Activated naive CD4-positive, alpha-beta T cell (primary cell): ENCODE measurements at places on chromosomes 11 and 22.

- DNase-seq: no peak
These were observed 18.9 kb downstream of the GDPD5 start for GRCh38 chr11:75506827-75507226.

DNA sequence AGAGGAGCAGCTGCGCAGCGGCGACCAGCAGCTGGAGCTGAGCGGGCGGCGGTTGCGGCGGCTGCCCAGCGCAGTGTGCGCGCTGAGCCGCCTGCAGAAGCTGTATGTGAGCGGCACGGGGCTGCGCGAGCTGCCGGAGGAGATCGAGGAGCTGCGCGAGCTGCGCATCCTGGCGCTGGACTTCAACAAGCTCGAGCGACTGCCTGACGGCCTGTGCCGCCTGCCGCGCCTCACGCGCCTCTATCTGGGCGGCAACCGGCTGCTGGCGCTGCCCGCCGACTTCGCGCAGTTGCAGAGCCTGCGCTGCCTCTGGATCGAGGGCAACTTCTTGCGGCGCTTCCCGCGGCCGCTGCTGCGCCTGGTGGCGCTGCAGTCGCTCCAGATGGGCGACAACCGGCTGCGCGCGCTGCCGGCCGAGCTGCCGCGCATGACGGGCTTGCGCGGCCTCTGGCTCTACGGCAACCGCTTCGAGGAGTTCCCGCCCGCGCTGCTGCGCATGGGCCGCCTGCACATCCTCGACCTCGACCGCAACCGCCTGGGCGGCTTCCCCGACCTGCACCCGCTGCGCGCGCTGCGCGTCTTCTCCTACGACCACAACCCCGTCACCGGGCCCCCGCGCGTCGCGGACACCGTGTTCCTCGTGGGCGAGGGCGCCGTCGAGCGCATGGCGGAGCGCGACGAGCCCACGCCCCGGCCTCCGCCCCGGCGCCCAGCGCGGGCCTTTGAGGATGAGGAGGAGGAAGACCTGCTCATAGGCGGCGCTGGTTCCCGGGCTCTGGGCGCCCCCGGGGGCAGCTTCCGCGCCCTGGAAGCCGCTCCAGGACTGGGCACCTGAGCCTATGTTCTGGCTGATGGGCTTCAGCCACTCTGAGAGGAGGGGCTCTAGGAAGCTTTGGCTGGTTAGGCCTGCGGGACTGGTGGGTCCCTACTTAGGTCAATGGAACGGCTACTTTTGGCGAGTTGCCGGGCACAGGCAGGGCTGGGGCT lies 787 bp downstream of the LRRC10B start:
- DNase-seq: no peak

- no peak for DNase-seq
These were observed 12.8 kb downstream of the ARRB1 start for GRCh38 chr11:75338516-75339208.

DNA sequence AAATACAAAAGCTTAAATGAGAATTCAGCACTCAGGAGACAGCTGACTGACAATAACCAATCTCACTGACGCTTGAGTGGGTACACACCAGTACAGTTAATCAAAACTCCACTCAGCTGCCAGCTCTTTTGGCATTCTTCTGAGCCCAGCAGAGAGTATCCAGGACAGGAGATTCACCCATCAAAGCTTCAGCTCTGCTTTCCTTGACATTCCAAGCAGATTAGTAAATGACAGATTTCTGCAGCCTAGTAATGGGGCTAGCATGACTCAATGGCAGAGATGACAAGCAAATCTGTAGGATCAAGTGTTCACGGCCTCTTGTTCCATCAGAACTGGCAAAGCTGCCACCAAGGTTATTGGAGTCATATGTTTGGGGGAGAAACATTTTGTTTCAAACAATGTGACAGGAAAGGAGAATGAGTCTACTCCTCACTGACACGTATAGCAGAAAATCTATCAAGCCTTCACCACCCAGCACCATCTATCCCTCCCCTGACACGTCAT lies 420.0 kb downstream of the DYNC2H1 start:
- DNase-seq: no peak

DNA sequence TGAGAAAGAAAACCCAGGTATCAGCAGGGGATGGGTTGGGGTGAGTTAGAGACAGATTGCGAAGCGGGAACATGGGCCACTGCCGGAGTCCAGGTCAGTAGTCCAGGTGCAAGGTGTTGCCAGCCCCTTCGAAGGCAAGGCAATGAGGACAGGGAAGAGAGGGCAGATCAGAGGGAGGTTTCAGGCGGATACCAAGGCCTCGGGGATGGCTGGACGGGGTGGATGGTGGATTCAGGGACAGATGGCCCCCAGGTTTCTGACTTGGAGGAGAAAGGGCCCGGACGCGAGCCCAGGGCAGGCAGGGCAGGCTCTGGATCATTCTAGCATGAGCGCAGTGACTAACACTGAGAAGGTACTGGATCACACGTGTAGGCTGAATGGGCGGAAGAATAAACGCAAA lies 25.4 kb upstream of the IGSF9B start:
- no peak for DNase-seq

- no peak for DNase-seq
These were observed at the start of gene SLC25A18 for GRCh38 chr22:17562906-17563870. TSS of gene SLC25A18 (plus strand) at chr22:17563498. CDS start at chr22:17579945, 16,447 bp downstream.

DNA sequence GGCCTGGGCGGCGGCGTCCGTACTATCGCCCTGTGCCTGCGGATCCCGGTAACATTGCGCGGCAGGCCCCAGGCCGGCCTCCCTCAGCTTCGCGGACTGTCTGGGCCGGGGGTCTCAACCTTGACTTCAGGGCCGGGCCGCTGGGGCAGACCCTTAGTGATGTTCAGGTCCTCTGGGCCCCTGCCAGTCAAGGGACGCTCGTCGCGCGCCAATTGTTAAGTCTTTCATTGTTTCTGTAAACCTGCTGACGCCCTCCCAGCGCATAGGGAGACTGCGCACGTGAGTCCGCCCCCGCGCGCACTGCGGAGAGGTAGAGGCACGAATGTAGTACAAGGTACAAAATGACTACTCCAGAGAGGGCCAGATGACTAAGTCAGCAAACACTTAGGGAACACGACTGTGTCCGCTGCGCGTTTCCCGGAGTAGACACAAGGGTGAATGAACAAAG lies 451 bp upstream of the HDHD5 start:
- no peak for DNase-seq

GRCh38 chr11:132050577-132051165 lies 680.3 kb downstream of the NTM start:
- DNase-seq: no peak

DNA sequence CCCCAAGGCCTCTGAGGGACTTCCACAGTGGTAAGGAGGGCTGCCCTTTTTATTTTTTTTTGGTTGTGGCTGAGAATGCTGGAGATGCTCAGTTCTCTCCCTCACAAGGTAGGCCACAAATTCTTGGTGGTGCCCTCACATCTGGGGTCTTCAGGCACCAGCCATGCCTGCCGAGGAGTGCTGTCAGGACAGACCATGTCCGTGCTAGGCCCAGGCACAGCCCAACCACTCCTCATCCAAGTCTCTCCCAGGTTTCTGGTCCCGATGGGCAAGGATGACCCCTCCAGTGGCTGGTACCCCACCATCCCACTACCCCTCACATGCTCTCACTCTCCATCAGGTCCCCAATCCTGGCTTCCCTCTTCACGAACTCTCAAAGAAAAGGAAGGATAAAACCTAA lies 4.2 kb downstream of the THY1 start:
- DNase-seq: no peak

DNA sequence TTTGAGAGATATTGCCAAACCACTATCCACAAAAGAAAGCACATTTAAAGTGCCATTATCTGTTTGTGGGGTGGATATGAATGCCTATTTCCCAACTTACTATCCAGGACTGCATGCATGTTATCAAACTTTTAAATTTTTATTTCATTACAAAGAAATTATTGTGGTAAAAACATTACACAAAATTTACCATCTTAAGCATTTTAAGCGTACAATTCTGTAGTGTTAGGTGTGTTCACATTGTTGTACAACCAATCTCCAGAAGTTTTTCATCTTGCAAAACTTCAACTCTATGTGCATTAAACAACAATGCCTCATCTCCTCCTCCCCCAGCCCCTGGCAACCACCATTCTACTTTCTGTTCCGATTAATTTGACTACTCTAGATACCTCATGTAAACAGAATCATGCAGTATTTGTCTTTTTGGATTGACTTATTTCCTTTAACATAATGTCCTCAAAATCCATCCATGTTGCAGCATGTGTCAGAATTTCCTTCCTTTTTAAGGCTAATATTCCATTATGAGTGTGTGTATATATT lies 17.6 kb upstream of the CD44 start:
- no peak for DNase-seq

DNA sequence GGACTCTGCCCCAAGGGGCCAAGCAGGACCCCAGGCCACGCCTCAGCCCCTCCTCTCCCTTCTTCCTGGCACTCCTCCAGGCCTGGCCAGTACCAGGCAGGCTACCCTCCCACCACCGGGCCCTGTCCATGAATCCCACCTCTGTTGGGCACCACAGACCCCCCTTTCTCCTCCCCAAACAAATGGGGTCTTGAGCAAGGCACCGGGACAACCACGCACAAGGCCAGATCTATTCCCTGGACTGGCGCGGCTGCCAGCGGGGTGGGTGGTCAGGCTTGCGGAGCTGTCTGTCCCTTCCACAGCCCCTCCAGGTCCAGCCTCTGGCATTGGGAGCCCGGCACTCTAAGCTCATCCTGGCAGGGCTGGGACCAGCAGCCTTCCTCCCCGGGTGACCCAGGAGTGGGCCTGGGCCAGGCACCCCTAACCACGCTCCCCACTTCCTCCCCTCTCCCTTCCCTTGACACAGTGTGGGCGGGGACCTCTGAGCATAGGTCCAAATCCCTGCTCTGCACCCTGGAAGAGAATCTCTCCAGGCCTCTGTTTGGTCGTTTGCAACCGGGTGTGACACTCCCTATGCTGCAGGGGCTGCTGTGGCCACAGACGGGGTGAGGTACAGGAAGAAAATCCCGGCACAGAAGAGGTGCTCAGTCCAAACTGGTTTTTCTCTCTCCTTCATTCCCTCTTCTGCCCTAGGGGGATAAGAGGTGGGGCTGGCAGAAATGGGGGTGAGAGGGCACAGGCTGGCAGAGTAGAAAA lies 14.6 kb downstream of the ELFN2 start:
- no peak for DNase-seq

- DNase-seq: no peak
These were observed 76.8 kb upstream of the BIRC3 start for GRCh38 chr11:102240502-102240901.

DNA sequence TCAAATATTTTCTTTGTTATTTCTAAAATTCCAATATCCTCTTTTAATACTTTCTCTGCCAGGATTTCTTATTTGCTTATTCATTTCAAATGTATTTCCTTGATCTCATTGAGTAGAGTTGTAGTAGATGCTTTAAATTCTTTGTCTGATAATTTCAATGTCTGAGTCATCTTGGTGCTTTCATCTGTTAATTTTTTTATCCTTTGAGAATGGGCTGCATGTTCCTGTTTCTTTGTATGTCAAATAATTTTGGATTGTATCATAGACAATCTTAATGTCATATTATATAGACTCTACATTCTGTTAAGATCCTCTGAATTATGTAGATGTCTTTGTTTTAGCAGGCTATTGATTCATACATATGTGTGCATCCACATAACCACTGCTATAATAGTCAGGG lies 57.5 kb downstream of the MYEOV start:
- no peak for DNase-seq

DNA sequence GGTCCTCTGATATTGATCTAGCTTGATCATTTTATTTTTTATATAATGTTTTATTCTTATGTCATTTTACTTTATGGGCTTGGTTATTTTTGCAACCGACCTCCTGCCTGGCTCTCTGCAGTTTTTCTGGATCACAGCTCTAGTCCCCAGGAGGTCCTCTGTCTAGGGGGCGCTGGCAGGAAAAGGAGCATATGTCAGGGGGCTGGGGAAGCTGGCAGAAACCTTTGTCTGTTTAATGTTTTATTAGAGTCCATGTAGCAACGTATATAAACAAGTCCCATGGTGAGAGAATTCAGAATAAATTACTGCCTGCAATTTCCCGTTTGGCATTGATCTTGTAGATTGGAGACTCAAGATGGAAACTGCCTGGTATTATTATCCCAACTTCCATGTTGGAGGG lies 133.5 kb upstream of the ZBED5 start:
- no peak for DNase-seq

- DNase-seq: no peak
These were observed 2.8 kb downstream of the DUSP8 start for GRCh38 chr11:1569251-1569780.

- DNase-seq: no peak
These were observed 1310.1 kb upstream of the RAG2 start for GRCh38 chr11:37908219-37908548.

GRCh38 chr11:495537-495931 lies 11.5 kb downstream of the RNH1 start:
- DNase-seq: no peak

GRCh38 chr11:120536797-120537169 lies 25.2 kb downstream of the GRIK4 start:
- DNase-seq: no peak

GRCh38 chr22:33652615-33653014 lies 267.7 kb downstream of the LARGE1 start:
- DNase-seq: no peak

DNA sequence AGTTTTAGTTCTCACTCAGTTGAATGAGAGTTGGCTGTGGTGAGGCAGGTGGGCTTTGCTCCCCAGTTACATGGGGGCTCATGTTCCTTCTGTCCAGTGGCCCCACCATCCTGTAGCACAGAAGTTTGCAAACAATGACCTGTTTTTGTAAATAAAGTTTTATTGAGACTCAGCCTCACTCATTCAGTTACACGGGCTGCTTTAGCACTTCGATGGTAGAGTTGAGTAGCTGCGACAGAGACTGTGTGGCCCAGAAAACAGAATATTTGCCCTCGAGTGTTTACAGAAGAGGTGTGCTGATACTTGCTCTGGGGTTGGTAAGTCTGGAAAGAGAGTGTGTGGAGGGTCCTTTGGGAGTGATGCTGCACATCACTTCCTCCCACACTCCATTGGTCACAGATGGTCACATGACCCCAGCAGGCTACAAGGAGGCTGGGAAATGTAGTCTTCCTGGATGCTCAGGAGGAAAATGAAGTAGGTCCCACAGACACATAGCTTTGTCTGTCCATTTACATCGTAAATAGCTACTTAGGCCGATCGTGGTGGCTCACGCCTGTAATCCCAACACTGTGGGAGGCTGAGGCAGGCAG lies 34.6 kb downstream of the IFT27 start:
- DNase-seq: no peak
